ENCODE measurements at places on chromosomes 2 and 18.

DNA sequence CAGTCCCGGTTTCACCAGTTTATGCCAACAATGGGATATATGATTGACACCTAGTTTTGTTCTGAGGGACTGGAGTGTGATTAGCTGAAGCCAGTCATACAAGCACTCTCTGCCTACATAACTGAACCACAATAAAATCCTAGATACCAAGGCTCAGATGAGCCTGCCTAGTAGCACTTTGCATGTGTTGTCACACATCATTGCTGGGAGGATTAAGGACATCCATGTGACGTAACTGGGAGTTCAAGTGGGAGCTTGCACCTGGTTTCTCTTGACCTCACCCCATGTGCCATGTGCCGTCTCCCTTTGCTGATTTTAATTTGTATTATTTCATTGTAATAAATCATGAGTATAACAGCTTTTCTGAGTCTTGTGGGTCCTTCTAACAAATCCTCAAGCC is 90.3 kb downstream of the TMEM163 start:
- DNase-seq, result no peak

DNA sequence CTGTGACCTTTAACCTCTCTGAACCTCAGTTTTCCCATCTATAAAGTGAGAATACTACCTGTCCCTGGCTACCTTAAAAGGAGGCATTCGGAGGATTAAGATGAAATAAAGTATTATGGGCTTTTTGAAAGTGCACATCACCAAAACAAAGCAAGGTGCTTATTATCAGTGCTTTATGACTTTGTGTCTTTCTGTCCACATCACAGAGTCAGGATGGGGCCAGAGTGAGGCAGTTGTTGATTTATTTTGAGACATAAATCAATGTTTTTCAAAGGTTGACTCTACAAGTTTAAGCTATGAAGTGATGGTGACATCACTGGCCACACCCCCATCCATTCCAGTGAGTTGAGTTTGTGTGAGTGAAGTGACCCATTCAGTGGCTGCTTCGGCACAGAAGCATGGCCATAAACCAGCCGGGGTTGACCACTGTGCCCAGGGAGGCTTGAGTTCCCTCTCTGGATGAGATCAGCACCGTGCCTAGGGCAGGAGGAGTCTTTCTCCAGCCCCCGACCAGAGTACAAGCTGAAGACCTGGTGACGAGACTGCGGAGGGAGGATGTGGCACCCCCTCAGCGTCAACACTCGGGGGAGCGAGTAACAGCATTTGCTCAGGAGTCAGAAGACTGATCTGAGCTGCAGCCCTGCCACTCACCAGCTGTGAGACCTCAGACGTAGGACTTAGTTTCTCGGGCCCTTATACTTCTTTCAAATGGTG is 89.0 kb upstream of the PPP1CB start:
- no peak for DNase-seq

GRCh38 chr18:59114160-59114559 is 25.5 kb upstream of the SEC11C start:
- no peak for DNase-seq

- no peak for DNase-seq
Observed at GRCh38 chr2:47488870-47489584, 86.1 kb downstream of the MSH2 start.

DNA sequence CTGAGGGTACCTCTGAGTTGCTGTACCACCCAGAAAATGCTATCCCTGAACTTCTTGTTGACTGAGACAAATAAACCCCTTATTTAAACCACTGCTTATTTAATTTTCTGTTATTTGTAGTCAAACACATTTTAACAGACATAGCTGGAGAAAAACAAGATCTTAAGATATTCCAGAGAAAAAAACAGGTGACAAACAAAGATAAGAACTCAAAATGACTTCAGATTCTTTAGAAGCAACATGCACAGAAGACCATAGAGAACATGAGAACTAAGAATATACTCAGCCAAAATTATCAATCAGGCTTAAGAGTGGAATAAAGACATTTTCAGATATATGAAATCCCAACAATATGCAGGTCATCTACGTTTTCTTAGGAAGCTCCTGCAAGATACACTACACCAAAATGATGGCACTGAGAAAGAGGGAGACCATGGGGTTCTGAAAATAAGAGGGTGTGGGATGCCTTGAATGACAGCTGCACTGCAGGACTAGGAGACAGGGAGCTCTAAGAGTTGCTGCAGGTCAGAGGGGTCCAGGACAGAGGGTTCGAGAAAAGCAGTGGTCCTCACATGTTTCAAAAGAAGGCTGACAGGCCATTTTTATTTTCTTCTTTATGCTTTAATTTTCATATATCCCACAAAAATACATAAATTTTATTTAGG is 38.4 kb downstream of the ADAM17 start:
- DNase-seq, result no peak

GRCh38 chr2:223439786-223440185 is 162.4 kb downstream of the SCG2 start:
- no peak for DNase-seq

DNA sequence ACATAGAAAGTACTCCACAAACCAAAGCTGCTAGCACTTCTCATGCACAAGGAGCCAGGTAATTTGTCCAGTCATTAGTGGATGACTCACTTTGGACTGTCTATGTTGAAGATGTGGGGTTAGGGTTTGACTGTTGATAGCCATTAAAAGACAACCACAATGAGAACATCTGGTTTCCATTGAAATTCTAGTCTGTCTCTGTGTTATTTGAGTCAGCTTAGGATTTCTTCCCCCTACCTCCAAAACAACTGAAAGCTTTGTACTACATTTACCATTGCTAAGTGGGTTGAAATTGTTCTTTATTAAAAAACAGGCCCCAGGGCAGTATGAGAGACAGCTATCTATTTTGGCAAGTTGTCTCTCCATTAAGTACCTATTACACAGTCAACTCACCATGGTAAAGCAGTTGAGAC is 50.2 kb upstream of the ANKRD44 start:
- DNase-seq, result no peak

DNA sequence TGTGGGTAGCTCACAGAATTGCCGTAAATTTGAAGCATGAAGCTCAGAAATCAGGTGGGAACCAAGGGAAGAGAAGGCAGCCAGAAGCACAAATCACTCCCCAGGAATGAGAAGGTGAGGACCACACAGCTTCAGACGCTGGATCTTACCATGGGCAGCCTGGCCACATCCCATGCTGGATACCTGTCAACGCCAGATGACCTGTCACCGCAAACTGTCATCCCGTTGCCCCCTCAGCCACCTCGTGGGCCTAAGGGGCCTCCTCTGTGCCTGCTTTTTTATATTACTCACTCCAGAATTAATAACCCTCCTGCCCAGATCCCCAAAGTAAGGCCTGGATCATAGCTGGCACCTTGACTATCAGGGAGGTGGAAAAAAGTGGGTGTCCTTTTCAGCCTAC is 129.9 kb upstream of the MSH6 start:
- no peak for DNase-seq

DNA sequence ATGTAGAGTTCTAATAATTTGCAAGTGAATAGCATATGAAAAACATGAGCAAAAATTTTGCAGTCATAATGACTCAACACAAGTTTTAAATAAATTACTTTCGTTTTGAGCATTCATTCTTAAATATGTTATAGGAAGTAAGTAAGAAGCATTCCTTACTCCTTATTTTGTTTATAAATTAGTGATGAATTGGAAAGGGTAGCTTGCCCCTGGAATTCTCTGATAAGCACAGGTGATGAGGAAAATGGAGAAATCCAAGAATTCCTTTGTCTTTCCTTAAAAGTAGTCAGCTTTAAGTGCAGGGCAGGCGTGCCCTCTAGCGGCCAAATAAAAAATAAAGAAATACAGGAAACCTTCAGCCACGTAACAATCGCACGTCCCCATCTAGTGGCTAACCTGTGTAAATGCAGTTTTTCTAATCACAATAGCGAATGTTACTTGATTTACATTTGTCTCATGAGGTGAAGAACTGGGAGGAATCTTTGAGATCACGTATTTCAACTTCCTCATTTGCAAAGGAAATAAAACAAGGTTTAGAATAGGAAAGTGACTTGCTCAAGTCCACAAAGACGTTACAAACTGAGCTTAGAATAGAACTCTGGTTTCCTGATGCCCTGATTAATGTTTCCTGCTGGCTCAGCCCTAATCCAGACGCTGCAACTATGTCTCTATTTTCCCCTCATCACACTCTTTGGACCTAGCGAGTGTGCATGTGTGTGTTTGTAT is 47.2 kb upstream of the ZNG1B start:
- DNase-seq, result peak; percentile 88

DNA sequence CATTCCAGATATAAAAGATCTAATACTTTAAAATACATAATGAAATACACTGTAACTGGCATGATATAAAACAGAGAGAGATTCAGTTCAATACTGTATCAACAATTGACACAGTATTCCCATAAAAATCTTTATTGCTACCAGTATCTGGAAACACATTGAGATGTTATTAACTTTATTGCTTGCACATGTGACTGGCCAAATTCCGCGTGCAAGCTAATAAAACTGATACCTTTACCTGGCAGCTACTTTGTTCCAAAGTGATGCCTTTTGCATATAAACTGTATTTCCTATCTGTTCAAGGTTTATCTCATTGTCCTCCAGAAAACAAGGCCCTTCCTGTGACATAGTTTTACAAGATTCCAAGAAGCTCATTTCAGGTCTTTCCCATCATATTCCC is 15.4 kb upstream of the REG1B start:
- DNase-seq, result no peak

- DNase-seq, result no peak
Observed at GRCh38 chr2:45918463-45919159, 267.1 kb downstream of the PRKCE start.

DNA sequence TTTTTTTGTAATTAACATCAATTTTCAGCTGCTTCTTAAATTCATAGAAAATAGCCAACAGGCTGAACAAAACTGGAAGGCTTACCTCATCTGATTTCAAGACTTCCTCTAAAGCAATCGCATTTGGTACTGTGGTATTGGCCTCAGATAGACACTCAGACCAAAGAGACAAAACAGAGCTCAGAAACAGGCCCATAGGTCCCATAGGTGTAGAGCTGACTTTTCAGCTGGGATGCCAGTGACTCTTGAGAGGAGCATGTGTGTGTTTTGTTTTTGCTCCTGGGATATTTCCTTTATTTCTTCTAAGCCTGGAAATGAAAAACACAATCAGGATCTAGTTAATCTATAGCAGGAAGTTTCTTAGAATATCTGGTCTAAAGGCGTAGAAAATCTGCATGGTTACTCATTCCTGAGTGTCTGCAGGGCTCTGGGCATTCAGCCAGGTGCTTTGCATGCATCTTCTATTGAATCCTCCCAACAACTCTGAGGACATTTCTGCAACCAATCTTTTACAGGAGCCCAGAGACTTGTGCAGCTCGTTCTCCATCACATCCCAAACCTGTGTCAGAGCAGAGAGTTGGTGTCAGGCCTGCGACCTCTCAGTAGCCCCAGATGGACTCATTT is 190.8 kb downstream of the RTP5 start:
- DNase-seq, result no peak

GRCh38 chr18:79283131-79283810 is 112.5 kb upstream of the NFATC1 start:
- DNase-seq, result no peak

DNA sequence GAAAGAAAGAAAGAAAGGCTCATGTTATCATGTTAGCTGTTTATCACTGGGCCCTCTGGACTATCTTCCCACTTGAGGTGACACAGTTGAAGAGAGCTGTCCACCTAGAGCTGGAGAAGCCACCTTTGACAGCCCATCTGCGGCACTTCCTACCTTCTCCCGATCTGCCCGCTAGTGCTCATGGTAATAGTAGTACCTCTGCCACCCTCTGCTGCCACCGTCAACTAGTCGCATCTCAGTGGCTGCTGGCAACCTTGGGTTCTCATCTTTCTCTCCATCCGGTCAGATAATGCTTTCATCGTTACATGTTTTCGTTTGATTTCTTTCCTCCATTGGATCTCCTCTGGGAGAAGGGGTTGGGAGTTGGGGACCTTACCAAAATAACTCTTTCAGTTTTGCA is 63.2 kb upstream of the COPS8 start:
- DNase-seq, result no peak

GRCh38 chr2:178491612-178492011 is 11.4 kb downstream of the PLEKHA3 start:
- DNase-seq, result no peak

DNA sequence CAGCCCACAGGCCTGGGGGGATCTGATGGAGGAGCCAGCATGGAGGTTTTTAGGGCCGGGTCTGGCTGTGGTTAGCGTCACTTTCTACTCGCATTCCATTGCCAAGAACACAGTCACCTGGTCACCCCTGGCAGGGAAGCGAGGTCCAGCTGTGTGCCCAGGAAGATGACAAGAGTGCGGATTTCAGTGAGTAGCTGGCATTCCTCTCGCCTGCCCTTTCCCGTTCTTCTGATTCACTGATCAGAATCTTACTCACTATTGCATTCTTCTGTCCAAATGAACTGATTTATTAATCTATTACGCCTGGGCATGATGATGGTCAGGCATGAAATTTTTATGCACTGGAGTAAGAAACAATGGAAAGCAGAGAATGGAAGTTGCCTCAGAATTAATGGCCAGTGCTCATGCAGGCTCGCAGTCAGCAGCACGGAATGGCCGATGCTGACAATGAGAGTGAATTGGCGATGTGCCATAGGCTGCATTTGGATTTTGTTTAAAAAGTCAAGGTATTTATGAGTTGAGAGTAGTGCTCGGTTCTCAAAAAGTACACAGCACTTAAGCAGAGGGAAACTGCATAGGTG is 76.4 kb upstream of the MGAT5 start:
- DNase-seq, result peak; percentile 71

DNA sequence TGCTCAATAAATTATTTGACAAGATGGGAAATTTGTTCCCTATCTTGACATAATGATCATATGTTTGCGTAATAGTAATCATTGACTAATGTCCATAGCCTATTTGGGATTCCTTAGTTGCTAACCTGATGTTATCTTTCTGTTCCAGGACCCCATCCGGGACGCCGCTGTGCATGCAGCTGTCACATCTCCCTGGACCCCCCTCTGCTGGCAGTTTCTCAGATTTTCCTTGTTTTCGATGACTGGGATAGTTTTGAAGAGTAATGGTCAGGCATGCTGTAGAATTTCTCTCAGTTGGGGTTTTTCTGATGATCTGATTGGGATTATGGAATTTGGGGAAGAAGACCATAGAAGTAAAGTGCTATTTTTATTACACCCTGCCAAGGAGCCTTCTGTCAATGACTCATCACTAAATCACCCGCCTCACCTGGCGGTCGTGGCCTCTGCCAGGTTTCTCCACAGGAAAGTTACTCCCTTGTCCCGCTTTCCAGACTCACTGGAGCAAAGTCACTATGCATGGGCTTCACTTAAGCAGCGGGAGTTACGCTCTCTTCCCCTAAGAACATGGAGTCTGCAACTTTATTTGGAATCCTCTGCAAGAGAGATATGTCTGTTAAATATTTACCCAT is 19.9 kb upstream of the TMEM18 start:
- no peak for DNase-seq

- no peak for DNase-seq
Observed at GRCh38 chr2:173979751-173980351, 14.7 kb upstream of the SP3 start.

- DNase-seq, result peak; percentile 8
Observed at GRCh38 chr18:11487390-11487789, 122.0 kb upstream of the SLC35G4 start.

GRCh38 chr2:48268671-48269070 is 261.3 kb upstream of the STON1 start:
- DNase-seq, result no peak
